ENCODE measurements at places on chromosomes 7 and 10.

- no peak for DNase-seq
Measured at GRCh38 chr7:47526466-47526865, 55.4 kb downstream of the TNS3 start.

- peak; percentile 17 for DNase-seq
Measured at GRCh38 chr10:94052866-94053791, 59.4 kb downstream of the PLCE1 start.

GRCh38 chr10:108439397-108439796 is 1274.9 kb upstream of the SORCS1 start:
- peak; percentile 12 for DNase-seq

DNA sequence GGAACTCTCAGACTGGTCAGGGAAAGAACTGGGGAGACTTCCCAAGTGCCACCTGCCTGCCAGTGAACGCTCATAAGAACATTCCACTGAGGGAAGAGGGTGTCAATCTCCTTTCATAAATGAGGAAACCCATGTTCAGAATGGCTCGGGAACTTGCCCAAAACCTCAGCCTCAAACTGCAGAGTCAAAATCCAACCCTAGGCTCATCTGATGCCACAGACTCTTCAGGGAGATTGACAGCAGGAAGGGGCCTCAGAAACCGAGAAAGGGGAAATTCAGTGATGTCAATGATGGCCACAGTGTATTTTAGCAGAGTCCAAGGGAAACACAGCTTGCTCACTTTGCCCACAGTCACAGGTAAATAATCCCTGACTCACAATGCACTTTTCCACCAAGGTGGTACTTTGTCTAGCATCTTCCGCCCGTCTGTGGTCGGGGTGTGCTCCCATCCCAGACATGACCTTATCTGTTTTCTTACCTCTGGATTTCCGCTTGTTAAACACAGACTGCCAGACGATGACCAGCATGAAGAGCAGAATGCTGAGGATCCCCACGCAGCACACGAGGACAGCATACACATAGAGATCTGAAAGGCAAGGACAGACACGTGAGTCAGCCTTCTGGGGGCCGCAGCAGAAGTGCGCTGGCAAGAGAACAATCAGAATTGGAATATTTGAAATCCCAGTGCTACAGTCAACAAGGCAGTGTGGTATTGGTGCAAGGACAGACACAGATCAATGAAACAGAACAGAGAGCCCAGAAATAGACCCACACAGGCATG is 38.4 kb downstream of the VSTM4 start:
- DNase-seq, result no peak

- DNase-seq, result peak; percentile 59
Measured at GRCh38 chr7:101486433-101487104, 123.9 kb downstream of the COL26A1 start.
